AG04449 (cell line): ENCODE measurements at places on chromosomes 6 and 20.
A peak's percentile ranks its signal among the peaks of the same experiment; 100 is the strongest.

- DNase-seq: no peak
Measured at GRCh38 chr20:24965065-24965919, 16.2 kb downstream of the CST7 start.

DNA sequence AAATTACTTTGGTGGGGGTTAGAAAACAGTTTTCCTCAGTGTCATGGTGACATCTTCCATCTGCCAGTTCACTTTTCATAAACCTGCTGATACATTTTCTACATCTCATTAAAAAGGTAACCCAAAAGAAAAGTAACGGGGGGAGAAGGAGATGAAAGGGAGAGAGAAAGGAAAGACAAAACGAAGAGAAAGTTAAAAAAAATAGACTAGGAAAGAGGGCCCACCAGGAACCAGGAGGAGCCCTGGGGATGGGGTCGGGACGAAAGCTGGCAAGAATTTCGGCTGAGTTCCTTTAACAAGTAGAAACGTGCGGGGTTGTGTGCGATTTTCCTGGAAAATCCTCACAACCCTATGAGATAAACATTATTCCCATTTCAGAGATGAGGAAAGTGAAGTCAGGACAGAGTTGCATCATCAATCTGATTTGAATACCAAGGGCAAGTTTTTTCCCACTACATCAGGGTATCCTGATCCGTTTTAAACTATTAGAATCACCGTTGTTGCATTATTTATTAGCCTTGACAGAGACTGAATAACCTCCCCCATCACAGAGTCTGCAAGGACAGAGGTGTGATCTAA, 53.4 kb upstream of the TPD52L1 start:
- no peak for DNase-seq

GRCh38 chr6:129105793-129106192, 222.9 kb downstream of the LAMA2 start:
- DNase-seq: no peak

DNA sequence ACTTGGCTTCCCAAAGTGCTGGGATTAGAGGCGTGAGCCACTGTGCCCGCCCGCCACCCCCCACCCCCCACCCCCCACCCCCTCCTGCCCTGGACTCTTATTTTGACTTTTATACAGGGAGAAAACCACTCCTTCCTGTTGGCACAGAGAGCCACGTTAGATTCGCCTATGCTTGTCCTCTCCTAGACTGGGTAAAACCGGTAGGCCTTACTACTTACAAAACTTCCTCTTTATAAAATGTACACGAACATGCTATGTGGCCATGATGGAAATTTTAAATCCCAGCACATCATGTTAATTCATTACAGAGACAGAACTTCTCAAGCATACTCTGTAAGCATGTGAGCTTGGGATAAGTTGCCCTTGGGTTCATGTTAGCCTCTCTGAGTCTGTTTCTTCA, 124.2 kb downstream of the SLC24A3 start:
- no peak for DNase-seq

DNA sequence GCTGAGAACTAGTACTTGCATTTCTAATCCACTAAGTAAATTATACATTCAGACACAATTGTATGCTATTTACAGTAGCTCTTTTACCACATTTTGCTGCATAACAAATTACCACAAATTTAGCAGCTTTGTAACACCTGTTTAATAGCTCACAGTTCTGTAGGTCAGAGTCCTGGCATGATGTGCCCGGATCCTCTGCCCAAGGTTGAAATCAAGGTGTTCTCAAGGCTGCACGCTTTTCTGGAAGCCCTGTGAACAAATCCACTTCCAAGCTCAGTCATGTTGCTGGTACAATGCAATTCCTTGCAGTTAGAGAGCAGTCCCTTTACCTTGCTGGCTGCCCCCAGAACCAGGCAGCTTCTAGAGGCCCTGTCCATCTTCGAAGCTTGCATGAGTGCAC, 716.0 kb downstream of the HACE1 start:
- DNase-seq: no peak

GRCh38 chr6:43455531-43456428, at the start of gene DLK2:
Gene DLK2 (minus strand): TSS chr6:43455548. CDS start chr6:43454825, 723 bp downstream.
- DNase-seq: no peak

- DNase-seq: no peak
Measured at GRCh38 chr6:57256541-57256940, 34.4 kb upstream of the RAB23 start.

GRCh38 chr6:1603708-1604107, 6.0 kb upstream of the FOXC1 start:
- no peak for DNase-seq

GRCh38 chr6:117072781-117073180, 192.6 kb upstream of the VGLL2 start:
- no peak for DNase-seq

GRCh38 chr20:5600982-5601381, 149.2 kb upstream of the SHLD1 start:
- DNase-seq: no peak

- DNase-seq: no peak
Measured at GRCh38 chr6:129890164-129890563, 29.0 kb upstream of the TMEM244 start.

GRCh38 chr6:14711704-14712379, 534.0 kb upstream of the JARID2 start:
- no peak for DNase-seq

GRCh38 chr6:12718015-12718414, 1.4 kb downstream of the PHACTR1 start:
- DNase-seq: peak; percentile 16

DNA sequence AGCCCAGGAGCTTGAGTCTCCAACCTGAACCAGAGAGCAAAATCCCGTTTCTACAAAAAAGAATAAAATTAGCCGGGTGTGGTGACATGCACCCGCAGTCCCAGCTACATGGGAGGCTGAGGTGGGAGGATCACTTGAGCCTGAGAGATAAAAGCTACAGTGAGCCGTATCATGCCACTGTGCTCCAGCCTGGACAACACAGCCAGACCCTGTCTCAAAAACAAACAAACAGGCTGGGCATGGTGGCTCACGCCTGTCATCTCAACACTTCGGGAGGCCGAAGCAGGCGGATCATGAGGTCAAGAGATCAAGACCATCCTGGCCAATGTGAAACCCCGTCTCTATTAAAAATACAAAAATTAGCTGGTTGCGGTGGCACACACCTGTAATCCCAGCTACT, 11.4 kb upstream of the PTCRA start:
- DNase-seq: no peak

- no peak for DNase-seq
Measured at GRCh38 chr6:161152907-161153662, 120.8 kb downstream of the AGPAT4 start.

DNA sequence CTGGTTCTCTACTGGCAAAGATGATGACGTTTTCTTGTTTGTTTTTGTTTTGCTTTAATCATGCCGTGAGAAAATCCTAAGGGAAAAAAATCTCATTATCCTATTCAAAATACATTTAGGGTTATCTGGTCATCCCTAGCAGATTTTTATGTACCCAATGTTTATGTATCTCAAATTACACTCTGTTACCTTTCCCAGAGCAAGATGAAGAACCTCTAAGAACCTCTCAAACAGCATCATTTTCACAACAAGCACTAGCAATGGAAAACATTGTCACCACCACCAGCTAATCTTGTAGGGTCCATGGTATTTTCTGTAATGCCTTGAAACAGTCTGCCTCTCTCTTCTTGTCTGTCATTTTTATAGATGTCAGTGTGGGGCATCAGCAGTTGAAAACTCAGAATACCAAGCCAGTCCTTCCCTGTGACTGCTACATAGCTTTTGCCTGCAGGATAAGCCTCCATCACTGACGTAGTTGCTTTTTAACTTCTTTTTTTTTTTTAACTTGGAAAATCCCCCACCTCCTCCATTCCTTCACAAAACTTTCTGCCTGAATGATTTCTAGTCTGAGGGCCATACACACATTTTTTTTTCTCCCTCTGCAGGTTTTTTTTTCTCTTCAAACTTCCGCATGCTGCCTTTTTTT, 2.4 kb upstream of the SNAP25 start:
- no peak for DNase-seq

DNA sequence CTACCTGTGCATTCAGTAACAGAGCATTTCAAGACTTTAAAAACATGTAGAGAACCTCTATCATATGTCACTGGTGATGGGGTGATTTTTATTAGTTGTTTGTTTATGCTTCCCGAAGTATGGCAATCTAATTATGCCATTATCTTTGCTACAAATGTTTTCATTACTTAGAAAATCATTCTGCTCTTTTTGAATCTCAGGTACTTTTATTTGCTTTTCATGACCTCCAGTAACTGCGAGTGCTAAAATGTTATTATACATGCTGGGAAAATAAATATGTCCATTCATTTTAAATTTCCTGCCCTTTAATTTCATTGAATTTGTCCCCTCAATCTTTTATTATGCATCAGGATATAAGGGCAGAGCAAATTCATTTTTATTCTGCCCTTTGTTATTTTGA, 515.7 kb downstream of the NKAIN2 start:
- DNase-seq: no peak

GRCh38 chr6:127515794-127516661, 3.1 kb downstream of the MTCL3 start:
- DNase-seq: no peak

- no peak for DNase-seq
Measured at GRCh38 chr6:148709577-148709976, 37.3 kb upstream of the UST start.

DNA sequence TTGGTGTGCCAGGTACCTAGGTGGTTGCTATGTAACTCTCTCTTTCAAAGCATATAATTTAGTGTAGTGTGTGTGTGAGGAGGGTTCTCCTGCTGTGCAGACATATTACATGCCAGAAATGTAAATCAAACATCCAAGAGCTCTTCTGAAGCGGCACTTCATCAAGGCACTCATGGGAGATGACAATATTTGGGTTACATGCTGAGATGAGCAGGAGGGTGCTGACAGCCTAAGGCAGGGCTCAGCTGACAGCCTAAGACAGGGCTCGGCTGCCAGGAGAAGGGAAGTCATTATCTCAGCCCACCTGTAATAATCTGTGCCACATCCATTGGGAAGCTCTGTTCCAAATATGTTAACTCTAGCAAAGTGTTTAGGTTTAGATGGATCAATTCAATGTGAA, 39.1 kb downstream of the ADGRF5 start:
- no peak for DNase-seq

DNA sequence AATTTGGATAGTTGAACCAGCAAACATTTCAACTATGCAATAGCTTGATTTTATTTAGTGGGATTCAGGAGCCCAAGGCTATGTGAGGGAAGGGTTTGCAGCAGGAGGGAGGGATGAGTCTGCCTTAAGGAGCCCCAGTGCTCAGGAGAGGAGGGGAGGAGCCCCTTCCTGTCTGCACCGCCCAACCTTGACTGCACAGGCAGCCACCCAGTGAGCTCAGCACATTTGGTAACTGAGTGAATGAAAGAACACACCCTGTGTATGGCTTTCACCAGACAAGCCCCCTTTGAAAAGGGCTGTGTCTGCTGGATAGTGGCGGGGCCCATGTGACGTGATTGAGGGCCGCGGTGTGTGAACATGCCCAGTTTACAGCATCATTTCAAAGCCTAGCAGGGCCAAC, 17.0 kb downstream of the DACT2 start:
- no peak for DNase-seq

- no peak for DNase-seq
Measured at GRCh38 chr20:62463651-62464424, 12.0 kb downstream of the GATA5 start.

DNA sequence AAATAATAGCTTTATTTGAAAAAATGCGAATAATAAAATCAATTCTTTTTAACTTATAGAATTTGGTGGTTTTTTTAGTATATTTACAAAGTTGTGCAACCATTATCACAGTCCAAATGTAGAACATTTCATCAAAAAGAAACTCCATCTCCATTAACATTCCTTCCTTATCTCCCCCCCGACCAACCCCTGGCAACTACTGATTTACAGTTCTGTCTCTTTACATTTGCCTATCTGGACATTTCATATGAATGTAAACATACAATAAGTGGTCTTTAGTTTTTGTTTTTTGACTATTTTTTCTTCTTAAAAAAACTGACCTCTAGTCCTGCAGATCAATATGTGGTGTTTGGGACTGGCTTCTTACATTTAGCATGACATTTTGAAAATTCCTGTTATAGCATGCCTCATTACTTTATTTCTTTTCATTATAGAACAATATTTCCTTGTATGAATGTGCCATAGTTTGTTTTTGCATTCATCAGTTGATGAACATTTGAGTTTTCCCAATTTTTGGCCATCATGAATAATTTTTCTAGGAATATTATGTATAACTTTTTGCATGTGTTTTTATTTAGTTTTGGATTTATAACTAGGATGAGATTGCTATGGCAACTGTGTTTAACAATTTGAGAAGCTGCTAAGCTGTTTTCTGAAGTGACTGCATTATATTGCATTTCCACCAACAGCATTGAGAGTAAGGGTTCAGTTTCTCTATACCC, 344.7 kb downstream of the NKAIN2 start:
- DNase-seq: no peak

GRCh38 chr6:148274809-148275208, 67.8 kb upstream of the SASH1 start:
- DNase-seq: no peak

DNA sequence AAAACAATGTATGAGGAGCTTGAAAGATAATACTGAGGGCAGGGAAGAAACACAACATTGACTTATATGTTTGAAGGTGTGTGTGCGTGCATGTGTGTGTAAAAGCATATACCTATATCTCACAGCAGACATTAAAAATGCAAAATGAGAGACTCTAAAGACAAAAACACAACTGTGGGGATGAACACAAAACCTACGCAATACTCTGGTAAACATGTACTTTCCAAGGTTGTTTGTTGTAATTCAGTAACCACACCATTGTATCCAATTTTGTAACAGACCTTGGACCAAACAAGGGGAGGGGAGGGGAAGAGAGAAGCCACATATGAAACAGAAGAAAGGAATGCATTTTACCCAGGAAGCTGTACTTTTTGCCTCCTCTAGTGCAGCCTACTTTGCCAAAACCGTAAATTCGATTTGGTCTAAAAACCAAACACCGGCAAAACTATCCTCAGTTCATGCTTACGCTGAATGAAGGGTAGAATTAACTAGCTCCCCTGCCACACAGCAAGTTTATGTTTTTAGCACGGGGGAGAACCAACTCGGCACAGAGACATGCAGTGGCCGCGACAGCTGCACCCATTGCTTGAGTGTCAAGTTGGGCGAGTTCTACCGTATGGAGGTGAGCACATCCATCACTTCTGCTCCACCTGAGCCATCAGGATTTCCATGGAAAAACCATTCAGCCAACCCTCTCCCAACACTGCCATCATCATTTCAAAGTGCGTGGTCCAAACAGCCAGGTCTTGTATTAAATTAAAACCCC, 50.0 kb downstream of the CNKSR3 start:
- DNase-seq: no peak

DNA sequence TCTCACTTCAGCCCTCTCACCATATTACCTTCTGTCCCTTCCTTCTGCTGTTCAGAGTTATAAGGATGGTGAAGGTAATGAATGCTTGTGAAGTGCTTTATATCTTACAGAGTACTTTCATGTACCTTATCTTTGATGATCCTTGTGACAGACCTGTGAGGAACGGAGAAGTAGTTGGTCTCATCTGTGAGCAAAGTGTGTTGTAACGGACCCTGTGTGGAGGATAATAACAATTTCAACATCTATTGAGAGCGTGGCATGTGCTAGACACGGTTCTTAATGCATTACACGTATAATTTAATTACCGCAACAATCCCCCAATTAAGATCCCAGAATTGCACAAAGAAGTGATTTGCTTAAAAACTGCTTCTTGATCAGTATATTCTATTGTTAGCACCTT, 124.6 kb downstream of the ANKS1A start:
- no peak for DNase-seq

GRCh38 chr20:20736303-20736702, 23.9 kb upstream of the RALGAPA2 start:
- no peak for DNase-seq

GRCh38 chr6:131130554-131130940, 4.7 kb upstream of the AKAP7 start:
- no peak for DNase-seq
